ENCODE measurements at places on chromosomes 16 and 17.

DNA sequence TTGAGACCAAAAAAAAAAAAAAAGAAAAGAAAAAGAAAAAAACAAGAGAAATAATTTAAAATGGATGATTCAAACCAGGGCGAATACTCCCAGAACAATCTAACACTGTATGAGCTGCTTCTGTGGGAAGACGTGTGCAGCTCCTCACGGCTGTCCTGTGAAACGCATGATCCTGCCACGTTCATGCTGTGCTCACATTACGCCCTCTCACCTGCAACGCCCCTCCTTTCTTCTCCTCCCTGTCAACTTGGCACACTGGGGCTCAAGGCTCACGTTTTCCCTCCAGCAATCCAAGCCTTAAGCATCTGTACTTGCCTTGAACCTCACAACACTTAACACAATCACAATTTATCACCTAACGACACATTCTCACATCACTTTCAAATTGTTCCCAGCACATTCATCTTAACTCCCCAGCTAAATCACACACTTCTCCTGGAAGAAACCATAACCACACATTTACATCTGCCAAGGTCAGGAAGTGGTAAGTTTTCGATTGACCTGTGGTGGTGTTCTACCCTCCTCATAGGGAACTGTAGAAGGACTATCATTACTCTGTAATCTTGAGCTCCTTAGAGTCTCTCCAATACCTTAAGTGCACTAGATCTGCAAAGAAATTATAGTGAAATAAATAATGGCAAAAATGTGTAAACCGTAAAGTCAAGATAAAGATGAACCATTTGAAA, 29.1 kb downstream of the MBTPS1 start:
- no peaks in the 10 kb centered on the region for H3K27me3 ChIP-seq
- H3K4me1 ChIP-seq, result no peaks in the 10 kb centered on the region
- no peak for DNase-seq
- no peak overlapping the region for H3K4me3 ChIP-seq

- no peak overlapping the region for H3K4me3 ChIP-seq
- H3K36me3 ChIP-seq, result no peaks in the 10 kb centered on the region
- H3K4me1 ChIP-seq, result no peaks in the 10 kb centered on the region
Observed at GRCh38 chr16:81997738-81998137, 13.5 kb downstream of the SDR42E1 start.

- H3K27ac ChIP-seq, result peak overlapping the region; percentile 66
- peak overlapping the region; percentile 96 for H3K4me3 ChIP-seq
- no peaks in the 10 kb centered on the region for H3K4me1 ChIP-seq
- DNase-seq, result no peak
Observed at GRCh38 chr16:22008215-22009059, 526 bp downstream of the MOSMO start.

- H3K36me3 ChIP-seq, result no peaks in the 10 kb centered on the region
- no peak for DNase-seq
- H3K4me1 ChIP-seq, result no peaks in the 10 kb centered on the region
- H3K4me3 ChIP-seq, result no peak overlapping the region
- no peak overlapping the region for H3K27ac ChIP-seq
- H3K27me3 ChIP-seq, result no peaks in the 10 kb centered on the region
Observed at GRCh38 chr17:17498606-17499301, 2.6 kb upstream of the RASD1 start.

DNA sequence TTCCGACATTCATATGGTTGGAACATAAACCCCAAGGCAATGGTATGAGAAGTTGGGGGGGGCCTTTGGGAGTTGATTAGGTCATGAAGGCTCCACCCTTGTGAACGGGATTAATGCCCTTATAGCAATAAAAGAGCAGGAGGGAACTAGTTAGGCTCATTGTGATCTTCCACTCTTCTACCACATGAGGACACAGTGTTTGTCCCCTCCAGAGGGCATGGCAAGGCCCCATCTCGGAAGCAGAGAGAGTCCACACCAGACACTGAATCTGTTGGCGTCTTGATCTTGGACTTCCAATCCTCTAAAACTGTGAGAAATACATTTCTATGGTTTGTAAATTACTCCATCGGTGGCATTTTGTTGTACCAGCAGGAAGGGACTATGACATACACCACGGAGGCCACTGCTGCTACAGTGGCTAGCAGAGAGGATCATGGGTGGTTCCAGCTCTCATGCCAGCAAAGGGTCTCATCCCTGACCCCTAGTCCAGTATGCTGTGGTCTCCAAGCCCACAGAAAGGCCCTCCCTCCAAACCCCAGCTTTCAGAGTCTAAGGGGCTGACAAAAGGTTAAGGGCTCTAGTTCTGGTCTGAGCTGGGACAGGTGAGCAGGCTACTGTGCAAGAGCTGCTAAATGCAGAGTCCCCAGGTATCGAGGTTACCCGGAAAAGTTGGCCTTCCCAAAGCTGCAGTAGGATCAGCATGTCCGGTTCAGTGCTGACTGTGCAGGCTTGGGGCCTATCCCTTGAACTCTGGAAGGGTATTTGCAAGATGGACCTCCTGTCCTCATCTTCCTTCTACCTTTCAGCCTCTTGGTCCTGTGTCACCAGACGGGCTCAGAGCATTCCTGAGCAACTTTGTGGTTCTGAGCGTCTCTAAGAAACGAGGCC, 12.2 kb downstream of the CCR7 start:
- H3K27me3 ChIP-seq, result no peaks in the 10 kb centered on the region
- peak; percentile 84 for DNase-seq
- peaks cover 42% of the 10 kb centered on the region for H3K4me1 ChIP-seq
- H3K4me3 ChIP-seq, result no peak overlapping the region
- no peaks in the 10 kb centered on the region for H3K36me3 ChIP-seq
- H3K27ac ChIP-seq, result peak overlapping the region; percentile 97
